SK-N-SH (cell line): ENCODE measurements at places on chromosomes 13 and 19. TPM values are rescaled to one million over a fixed set of nuclear protein-coding genes. Genes with fewer than 3 reads are reported as not detected.

DNA sequence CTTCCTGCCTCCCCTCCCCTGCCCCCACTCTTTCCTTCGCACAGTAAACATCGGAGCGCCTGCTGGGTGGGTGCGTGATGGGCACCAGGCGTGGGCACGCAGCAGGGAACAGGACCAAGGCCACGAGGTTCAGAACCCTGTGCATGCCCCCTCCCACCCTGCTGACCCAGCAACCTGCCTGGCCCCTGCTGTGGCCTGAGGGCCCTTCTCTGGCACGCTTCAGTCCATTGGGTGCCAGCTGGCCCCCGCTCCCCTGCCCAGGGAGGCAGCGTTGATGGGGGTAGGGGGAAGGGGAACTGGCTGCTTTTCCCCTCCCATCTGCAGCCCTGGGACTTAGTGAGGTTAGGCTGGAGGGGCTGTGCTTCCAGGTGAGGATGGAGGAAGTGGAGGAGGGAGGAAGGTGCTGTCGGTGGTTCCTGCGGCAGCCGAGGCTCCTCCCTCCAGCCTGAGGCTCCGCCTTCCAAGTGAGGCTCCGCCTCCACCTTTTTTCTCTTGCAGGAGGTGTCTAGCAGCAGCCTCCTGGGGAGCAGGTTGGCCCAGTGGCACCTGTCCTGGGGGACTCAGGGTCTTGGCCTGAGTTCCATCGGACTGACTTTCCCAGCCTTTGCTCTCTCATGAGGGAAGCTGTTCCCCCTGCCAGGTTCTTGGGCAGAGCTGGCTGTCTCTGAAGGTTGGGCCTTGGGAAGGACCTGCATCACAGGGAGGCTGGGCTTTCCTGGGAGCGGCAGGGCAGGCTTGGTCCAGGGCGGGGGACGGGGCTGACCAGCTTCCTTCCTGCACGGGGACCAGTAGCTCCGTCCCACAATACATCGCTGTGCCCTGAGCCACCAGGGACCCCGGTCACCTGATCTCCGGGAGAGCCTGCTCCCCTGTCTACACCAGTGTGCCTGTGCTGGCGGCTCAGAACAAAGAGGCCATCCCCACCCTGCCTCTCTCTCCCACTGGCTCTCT lies 7.3 kb downstream of the PIAS4 start:
- H3K4me1 ChIP-seq = peaks cover 35% of the 10 kb centered on the region; the same call in 1 of the 2 replicates
- H3K27me3 ChIP-seq = no peaks in the 10 kb centered on the region
- no peak overlapping the region for H3K27ac ChIP-seq

GRCh38 chr19:16261584-16262368 lies 62.9 kb upstream of the KLF2 start:
- H3K27ac ChIP-seq = no peak overlapping the region
- no peak for DNase-seq
- no peaks in the 10 kb centered on the region for H3K36me3 ChIP-seq
- H3K4me3 ChIP-seq = no peak overlapping the region
- H3K4me1 ChIP-seq = no peaks in the 10 kb centered on the region

GRCh38 chr13:86839221-86839620 lies 832.0 kb upstream of the SLITRK5 start:
- no peaks in the 10 kb centered on the region for H3K4me1 ChIP-seq
- H3K4me3 ChIP-seq = no peak overlapping the region
- H3K27me3 ChIP-seq = no peaks in the 10 kb centered on the region
- DNase-seq = no peak
- H3K27ac ChIP-seq = no peak overlapping the region

SPTBN4 gene
- 2.8 and 3.1 TPM in 2 replicates for polyA plus RNA-seq

SGTA gene
- polyA plus RNA-seq = 60.4 and 78.4 TPM in 2 replicates

RNF113B gene
- not detected in 2 replicates for polyA plus RNA-seq

DNA sequence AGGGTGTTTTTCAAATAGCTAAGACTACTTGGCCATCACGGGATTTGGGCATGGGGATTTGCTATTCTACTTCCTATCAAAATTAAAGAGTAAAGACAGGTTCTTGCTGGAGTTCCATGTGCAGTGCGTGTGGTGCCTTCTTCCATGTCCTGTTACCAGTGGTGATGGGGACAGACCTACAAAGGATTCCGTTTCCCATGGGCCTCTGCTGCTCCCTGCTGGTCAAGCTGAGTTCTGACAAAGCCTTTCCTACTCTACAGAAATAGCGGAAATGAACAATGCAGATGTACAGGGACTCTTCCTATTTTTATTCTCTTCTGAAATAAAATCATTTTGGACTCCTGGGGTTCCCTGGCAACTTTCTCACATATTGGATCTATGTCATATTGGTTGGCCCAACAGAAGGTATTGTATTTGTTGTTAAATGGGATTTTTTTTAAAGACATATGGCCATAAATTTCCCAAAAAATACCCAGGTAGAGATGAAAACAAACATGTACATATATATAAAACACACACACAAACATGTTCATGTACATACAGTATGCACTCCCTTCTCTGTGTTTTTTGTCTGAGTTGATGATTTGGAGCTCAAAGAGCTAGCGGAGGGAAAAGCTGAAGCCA lies 90.5 kb upstream of the SLC15A1 start:
- peaks cover 6% of the 10 kb centered on the region; the same call in 1 of the 2 replicates for H3K4me1 ChIP-seq
- H3K36me3 ChIP-seq = no peaks in the 10 kb centered on the region
- DNase-seq = peak; percentile 72
- H3K27ac ChIP-seq = no peak overlapping the region
- no peaks in the 10 kb centered on the region for H3K27me3 ChIP-seq

DNA sequence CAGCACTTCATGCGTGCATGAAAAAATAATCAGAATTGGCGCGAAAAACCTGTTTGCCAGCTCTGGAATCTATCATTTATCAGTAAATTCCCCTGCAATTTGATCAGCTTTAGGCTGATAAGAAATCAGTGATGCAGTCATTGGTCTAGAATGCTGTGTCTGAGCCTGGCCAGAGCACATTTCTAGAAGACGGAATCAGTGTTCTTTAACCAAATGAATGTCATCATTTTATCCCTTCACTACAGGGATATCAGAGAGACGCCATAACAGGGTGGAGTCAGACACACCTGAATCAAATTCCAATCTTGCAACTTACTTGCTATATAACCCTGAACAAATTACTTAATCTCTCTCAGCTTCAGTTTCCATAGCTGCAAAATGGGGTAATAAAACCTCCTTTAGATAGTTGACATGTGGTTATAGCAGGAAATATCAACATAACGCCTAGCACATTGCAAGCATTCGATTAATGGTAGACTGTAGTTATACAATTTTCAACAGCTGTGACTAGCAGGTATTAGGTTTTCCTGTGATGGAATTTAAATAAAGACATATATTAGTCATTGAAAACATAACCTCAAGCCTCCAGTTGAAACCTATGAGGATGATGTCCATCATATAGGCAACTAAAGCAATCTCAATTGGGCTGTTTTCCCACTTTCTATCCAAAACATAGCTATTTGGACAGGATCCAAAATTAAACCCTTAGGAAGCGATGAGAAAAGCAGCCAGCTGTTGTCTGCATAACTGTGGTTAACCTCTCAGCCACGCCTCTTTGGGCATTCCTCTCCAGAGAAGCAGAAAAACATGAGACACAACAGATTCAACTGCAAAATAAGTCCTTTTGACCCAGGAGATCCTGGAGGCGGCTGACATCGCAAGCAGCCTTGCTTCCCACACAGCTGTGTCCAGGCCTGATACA lies 51.6 kb upstream of the UBL3 start:
- H3K4me3 ChIP-seq = no peak overlapping the region
- peaks cover 10% of the 10 kb centered on the region for H3K4me1 ChIP-seq
- H3K36me3 ChIP-seq = no peaks in the 10 kb centered on the region

SIGLEC12 gene
- polyA plus RNA-seq = not detected in 2 replicates

DNA sequence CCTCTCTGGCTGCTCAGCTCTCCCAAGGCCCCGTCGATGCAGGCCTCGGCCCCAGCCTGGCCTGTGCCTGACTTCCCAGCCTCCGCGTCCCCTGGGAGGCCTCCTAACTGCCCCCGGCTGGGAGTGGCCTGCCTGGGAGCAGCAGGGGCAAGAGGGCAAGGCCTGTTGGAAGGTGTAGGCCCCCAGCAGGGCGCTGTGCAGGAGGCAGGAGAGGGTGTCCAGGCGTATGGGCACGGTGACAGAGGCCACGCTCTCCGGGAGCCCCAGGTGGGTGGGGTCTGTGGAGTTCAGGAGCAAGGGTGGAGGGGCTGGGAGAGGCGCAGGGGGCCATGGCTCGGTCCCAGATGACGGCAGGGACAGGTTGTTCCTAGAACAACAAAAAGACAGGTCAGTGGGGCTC lies 1.2 kb downstream of the C19orf84 start:
- no peak overlapping the region for H3K4me3 ChIP-seq
- no peak for DNase-seq
- no peaks in the 10 kb centered on the region for H3K27me3 ChIP-seq
- peaks cover 3% of the 10 kb centered on the region; the same call in 1 of the 2 replicates for H3K4me1 ChIP-seq
- H3K27ac ChIP-seq = no peak overlapping the region

DNA sequence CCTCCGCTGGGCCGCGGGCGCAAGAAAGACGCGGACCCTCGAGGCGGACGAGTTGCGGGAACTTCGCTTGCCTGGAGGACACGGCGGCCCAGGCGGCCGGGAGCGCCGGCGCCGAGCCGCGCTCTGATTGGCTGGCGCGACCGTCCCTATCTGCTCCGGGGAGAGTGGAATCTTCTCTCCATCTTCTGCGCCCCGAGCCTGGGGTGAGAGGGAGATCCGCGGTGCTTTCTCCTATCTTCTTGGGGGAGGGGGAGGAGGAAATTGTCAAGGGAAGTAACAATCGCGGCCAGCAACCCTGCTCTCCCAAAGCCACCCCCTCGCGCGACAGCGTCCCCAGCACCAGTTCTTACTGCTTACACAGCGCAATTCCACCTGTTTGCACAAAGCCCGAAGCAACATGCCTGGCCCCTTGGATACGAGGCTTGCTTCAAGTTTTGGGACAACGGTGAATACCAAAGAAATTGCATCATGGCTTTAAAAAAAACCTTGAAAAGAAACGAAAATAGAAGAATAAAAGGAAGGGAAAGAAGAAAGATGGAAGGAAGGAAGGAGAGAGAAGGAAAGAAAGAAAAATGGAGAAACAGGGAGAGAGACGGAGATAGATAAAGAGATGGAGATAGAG lies 4.8 kb downstream of the SOX21 start:
- peak; percentile 68 for DNase-seq
- H3K4me3 ChIP-seq = no peak overlapping the region; the same call in 1 of the 2 replicates
- H3K27me3 ChIP-seq = peaks cover 96% of the 10 kb centered on the region
- no peaks in the 10 kb centered on the region for H3K36me3 ChIP-seq
- H3K27ac ChIP-seq = no peak overlapping the region
- H3K4me1 ChIP-seq = no peaks in the 10 kb centered on the region

TNNT1 gene
- 27.1 and 39.5 TPM in 2 replicates for polyA plus RNA-seq

DNA sequence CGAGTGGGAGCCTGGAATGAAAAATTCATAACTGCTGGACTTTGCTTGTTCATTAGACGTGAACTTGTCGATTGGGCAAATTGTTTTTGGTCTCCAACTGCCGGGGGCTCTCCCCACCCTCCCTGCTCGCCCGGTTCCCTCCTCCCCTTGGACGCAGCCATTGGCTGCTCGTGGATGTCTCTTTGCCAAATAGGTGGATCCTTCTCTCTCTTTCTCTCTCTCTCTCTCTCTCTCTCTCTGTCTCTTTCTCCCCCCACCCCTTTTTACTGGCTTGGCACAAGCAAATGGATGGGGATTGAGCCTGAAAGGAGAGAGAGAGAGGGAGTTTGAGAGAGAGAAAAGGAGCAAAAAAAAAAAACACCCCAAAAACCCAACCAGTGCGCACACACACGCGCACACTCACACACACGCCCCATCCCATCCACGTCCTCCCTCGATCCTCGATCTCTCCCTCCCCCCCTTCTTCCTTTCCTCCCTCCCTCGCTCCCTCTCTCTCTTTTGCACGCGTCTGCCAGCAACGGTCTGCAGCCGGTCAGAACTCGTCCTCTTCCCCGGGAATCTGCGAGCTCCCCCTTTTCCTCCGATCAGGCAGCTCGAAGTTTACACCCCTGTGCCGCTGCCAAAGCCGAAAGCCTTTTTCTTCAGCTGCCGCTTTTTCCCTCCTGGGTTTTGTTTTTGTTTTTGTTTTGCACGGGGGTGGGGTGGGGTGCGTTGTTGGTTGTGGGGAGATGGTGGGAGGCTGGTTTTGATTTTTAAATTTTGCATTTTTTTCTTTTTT lies 27.8 kb downstream of the NFIX start:
- peak overlapping the region; percentile 67 for H3K4me3 ChIP-seq
- peak; percentile 87 for DNase-seq
- H3K36me3 ChIP-seq = peaks cover 5% of the 10 kb centered on the region; the same call in 1 of the 2 replicates
- no peaks in the 10 kb centered on the region for H3K27me3 ChIP-seq
- H3K4me1 ChIP-seq = peaks cover 57% of the 10 kb centered on the region

GRCh38 chr19:36103842-36104552 lies 6.9 kb upstream of the OVOL3 start:
- peaks cover 6% of the 10 kb centered on the region; the same call in 1 of the 2 replicates for H3K36me3 ChIP-seq
- no peaks in the 10 kb centered on the region for H3K4me1 ChIP-seq
- H3K27ac ChIP-seq = no peak overlapping the region
- no peak overlapping the region for H3K4me3 ChIP-seq

GRCh38 chr13:86569119-86569518 lies 769.9 kb upstream of the SLITRK6 start:
- no peak for DNase-seq
- H3K4me1 ChIP-seq = no peaks in the 10 kb centered on the region
- no peak overlapping the region for H3K4me3 ChIP-seq
- no peaks in the 10 kb centered on the region for H3K27me3 ChIP-seq
- H3K36me3 ChIP-seq = no peaks in the 10 kb centered on the region

ZNF471 gene
- 2.5 and 4.0 TPM in 2 replicates for polyA plus RNA-seq

KISS1R gene
- polyA plus RNA-seq = not detected in 2 replicates

DNA sequence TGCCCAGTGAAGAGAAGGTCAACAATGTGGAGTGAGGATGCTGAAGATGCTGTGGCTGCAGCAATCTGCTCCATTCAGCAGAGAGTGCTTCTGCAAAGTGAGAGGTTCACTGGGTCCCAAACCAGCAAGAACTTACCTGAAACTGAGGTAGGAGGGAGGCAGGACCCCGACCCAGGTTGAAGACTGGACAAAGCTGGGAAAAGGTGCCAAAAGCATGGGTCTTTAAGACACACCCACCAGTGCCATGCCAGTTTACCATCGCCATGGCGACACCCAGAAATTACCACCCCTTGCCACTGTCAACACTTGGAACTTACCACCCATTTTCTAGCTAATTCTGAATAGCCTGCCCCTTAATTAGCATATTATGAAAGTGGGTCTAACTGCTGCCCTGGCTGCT lies 70.7 kb downstream of the RGCC start:
- no peaks in the 10 kb centered on the region for H3K4me1 ChIP-seq
- H3K27me3 ChIP-seq = peaks cover 11% of the 10 kb centered on the region; the same call in 1 of the 2 replicates
- no peaks in the 10 kb centered on the region for H3K36me3 ChIP-seq
- no peak overlapping the region for H3K27ac ChIP-seq
- no peak for DNase-seq

GRCh38 chr19:616062-616700 lies 17.2 kb downstream of the POLRMT start:
- no peak for DNase-seq
- peaks cover 5% of the 10 kb centered on the region; the same call in 1 of the 2 replicates for H3K4me1 ChIP-seq
- no peaks in the 10 kb centered on the region for H3K27me3 ChIP-seq
- H3K36me3 ChIP-seq = peaks cover 37% of the 10 kb centered on the region
- no peak overlapping the region for H3K4me3 ChIP-seq
